ENCODE measurements at places on chromosomes 7 and 10.

DNA sequence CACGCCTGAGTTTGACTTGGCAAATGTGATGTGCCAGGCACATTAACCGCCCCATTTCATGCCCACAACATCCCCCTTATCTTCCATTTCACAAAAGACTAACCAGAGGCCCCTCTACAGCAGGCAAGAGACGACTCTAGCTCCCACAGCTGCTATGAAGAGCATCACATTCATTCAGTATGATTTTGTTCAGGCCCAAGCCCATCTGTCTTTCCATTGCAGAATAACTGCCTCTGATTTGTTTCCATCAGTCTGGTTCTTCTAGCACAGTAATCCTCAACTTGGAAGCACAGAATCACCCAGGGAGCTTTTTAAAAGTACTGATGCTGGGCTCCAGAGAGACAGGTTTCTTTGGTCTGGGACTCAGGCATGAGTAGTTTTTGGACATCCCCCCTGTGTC lies 169.7 kb downstream of the NEURL1 start:
- no peak for DNase-seq

- DNase-seq = no peak
These were observed 56.1 kb upstream of the ELMO1 start for GRCh38 chr7:37504801-37505200.

GRCh38 chr7:15094989-15095388 lies 192.4 kb upstream of the DGKB start:
- DNase-seq = no peak

DNA sequence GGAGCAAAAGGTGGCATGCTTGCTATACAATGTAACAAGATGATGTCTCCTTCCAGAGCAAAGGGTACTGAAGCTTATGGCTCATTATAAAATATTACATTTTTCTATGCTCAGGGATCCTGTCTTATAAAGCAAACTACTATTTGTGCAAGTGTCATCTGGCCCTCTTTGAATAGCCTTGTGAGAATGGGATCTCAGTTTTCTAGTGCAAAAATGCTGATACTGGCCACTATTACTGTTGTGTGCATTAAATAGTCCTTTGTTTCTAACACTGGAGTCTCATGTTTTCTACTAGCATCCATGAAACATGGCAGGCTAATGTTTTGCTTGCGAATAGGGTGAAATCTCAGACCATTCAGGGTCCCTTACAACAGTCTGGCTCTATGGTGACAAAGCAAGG lies 823.0 kb downstream of the REEP3 start:
- no peak for DNase-seq

GRCh38 chr10:3655528-3655927 lies 129.5 kb downstream of the KLF6 start:
- DNase-seq = no peak

DNA sequence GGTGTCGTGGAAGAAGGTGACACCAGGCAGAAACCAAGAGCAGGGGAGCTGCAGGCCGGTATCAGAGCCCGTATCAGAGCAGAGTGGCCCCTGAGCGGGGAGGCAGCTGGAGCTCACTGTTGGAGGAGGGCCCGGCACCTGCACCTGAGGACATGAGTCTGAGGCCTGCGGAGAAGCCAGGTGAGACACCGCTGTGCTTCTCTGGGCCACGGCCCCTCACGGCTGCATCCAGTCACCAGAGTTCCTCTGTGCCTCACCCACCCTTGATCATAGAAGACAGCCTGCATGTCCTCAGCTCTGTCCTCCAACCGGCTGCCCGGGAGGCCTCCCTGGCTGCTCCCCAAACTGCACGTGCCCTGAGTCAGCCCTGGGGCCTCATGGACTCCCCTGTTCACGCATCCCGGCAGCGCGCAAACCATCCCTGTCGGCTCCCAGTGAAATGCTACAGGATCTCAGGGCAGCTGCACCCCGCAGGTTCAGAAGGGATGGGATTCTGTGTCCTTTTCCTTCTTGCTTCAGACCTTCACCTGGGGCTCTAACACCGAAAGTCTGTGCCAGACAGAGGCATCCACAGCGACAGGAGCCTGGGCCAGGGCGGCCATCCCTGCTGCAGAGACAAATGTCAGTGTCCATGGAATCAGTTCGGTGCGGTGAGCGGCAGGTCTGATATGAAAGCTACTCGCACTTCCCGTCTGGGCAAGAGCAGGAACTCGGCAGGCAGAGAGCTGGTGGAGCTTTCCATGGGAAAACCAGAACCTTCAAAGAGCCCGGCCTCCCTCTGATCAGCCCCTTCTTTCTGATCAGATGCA lies 111.9 kb upstream of the FAM20C start:
- DNase-seq = no peak

DNA sequence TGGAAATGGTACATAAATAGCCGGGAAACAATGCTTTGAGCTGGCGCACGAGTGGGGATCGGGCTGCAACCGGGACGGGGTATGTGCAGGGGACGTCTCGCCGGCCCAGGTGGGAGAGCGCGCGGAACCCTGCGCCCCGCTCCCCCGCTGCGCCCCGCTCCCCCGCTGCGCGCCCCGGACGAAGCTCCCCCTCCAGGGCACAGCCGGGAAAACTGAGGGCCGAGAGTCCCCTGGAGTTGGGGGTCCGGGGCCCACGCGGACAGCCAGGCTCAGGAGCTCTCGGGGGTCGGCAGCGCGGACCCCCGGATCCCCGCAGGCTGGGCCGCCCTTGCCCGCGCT lies 514 bp downstream of the RADIL start:
- no peak for DNase-seq

DNA sequence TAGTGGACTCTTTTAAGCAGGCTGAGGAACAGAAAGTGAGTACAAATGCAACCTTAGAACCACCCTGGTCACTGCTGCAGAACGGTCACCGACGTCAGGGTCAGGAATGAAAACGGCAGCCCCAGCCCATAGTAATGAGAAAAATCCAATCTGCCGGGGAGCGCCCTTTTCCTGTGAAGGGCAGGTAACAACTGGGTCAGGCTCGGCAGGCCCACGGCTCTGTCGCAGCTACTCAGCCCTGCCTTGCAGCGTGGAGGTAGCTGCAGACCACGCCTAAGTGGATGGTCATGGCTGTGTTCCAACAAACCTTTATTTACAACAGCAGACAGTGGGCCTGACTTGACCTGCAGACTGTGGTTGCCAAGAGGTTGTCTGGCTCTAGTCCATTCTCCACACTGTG lies 563.2 kb downstream of the DNAJB6 start:
- DNase-seq = no peak

GRCh38 chr7:45689797-45690761 lies 115.9 kb downstream of the ADCY1 start:
- DNase-seq = no peak

- no peak for DNase-seq
These were observed 210.5 kb downstream of the TWIST1 start for GRCh38 chr7:18906901-18907300.

DNA sequence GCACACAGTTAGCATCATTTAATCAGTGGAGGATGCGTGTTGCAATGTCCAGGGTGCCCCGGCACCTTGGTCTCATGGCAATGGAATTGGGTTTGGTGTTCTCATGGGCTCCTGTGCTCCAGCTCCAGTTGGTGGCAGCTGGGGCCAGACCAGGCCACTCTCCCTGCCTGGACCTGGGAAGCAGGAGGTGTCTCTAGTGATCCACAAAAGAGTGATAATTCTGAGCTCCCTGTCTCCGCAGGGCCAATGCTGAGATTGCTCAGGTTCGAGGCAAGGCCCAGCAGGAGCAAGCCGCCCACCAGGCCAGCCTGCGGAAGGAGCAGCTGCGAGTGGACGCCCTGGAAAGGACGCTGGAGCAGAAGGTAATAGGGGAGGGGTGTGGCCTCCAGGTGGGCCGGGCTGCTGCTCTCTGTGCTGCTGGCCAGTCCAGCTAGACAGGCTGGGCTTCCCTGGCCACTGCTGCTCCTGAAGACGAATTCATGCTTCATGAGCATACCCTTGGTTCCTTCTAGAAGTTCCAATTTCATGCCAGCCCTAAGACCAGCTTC lies 21.7 kb upstream of the BTBD16 start:
- DNase-seq = no peak

GRCh38 chr7:155731380-155731779 lies 80.9 kb downstream of the SHH start:
- no peak for DNase-seq

DNA sequence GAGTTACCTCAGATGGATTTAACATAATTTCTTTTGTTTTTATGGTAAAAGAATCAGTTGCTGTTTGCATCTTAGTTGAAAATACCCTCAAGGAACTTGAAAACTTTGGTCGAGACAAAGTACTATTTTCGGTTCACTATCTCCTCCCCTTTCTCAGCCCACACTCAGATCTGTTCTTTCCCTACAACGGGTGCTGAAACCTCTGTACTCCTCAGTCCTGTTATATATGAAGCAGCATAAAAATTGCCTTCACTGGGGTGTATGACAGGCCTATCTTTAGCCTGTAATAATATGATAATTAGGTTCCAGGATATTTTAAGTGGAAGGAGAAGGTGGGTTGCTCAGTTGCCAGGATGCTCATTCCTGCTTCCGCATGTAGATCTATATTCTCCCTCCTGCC lies 105.2 kb upstream of the NOBOX start:
- DNase-seq = no peak

DNA sequence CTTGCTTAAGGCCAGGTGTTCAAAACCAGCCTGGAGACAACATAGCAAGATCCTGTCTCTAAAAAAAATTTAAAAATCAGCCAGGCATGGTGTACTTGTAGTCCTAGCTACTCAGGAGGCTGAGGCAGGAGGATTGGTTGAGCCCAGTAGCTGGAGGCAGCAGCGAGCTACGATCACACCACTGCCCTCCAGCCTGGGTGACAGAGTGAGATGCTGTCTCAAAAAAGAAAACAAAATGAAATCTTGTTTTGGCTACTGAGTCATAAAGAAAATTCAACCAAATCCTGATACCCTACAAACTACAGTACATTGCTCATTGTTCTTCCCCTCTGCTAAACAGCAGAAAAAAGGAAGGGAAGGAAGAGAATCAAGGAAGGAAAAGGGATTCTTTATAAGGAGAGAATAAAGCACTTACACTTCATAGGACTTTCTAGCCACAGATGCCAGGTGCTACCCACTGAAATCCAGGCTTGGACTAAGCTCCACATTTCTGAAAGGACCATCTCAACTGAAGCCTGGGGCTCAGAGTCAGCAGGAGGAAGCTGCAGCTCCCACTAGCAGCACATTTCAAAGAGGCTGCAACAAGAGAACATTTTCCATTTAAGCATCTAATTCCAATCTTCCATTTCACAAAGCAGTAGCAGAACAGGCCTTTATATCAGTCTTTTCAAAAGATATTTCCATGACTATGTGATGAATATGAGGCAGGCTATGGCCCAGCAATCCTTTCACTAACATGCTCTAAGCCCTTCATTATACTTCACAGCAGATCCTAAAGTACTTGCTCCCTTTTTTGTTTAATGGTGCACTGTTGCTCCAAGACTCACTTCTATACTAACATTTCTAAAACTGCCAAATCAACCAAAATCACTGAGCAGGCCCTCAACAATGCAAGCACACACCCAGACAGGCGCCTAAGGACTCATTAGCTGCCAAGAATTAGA lies 13.5 kb downstream of the TNPO3 start:
- no peak for DNase-seq

DNA sequence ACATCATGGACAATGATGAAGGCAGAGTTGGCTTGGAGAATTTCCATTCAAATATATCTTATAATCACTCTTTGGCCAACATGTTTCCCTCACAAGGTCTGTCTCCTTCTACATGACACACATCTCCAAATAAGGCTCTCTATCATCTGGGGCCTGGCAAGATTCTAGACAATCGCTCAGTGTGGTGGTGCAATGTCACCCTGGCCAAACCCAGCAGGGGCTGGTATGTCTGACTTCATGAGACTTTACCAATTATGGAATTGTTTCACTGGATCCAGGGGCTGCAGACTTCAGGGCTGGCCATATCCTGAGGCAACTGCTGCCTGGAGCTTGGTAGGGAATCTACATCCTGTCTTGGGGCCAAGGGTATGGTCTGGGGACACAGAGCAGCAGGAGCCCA lies 319.0 kb downstream of the PLXNA4 start:
- DNase-seq = no peak

- no peak for DNase-seq
These were observed 104.0 kb downstream of the SRI start for GRCh38 chr7:88115816-88116215.

- no peak for DNase-seq
These were observed 3.1 kb downstream of the FLNC start for GRCh38 chr7:128833148-128833945.

DNA sequence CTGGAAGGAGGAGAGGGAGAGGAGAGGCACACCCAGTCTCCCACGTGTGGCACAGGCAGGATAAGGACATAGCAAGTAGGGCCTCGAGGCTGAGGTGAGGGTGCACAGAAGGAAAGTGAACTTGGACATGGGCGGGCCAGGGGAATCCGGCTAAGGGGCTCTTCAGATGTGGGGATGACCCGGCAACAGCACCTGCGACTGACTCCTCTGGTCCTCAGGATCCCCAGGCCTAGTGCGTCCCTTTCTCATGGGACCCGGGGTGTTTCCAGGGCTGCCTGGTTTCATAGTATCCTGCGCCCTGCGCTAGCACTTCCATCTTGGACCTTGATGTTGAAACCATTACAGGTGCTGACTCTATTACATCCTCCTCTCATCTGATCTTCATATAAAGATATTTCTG lies 96.1 kb upstream of the LYZL2 start:
- no peak for DNase-seq

GRCh38 chr10:58158806-58159205 lies 108.9 kb downstream of the IPMK start:
- no peak for DNase-seq

- no peak for DNase-seq
These were observed 60.3 kb upstream of the FOXP2 start for GRCh38 chr7:114354306-114354705.

- no peak for DNase-seq
These were observed 14.0 kb downstream of the KMT2E start for GRCh38 chr7:105028004-105028403.

- DNase-seq = no peak
These were observed 34.3 kb upstream of the SMC3 start for GRCh38 chr10:110533149-110533548.
